ENCODE measurements at places on chromosomes 7 and 10.

DNA sequence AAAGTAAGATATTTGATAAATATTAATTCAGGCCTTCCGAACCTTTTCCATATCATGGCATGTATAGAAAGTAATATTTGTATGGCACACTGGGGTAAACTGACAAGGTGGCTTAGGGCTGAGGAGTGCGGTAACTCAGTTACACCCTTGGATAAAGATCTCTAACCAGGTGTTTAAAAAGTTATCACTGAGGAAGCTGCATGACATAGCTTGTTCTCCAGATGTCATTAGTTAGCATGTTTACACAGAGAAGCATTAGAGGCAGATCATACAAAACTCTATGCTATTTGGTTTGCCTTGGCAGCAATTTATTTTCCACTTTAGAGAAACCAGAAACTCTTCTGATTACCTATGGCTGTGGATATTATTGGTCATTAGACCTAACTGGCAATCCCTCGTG lies 118.2 kb downstream of the ST7 start:
- no peak for DNase-seq

DNA sequence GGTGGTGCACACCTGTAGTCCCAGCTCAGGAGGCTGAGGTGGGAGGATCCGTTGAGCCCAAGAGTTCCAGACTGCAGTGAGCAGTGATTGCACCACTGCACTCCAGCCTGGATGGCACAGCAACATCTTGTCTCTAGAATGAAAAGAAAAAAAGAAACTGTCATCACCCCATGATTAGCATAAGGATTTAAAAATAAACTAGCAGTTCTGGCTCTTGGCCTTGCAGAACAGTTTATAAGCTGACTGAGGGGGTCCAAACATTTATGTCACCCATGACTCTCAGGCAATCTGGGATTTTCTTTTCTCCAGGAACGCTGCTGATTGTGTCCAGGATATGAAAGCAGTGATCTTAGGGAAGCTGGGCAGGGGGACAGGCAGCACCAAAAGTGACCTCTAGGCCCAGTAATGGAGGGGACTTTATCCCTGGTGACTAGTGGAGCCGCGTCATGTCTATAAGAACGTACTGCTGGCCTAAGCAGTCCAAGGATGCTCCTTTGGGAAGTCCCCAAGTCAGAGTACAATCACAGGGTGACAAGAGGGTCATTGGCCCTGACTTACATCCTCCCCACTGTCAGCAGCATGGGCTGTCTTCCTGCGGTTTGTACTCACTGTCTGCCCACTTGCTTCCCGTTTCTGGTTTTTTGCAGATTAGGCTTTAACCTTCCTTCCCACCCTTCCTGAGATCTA lies 177.4 kb downstream of the ARHGAP12 start:
- no peak for DNase-seq

GRCh38 chr7:8149222-8149621 lies 112.7 kb downstream of the ICA1 start:
- DNase-seq, result no peak

DNA sequence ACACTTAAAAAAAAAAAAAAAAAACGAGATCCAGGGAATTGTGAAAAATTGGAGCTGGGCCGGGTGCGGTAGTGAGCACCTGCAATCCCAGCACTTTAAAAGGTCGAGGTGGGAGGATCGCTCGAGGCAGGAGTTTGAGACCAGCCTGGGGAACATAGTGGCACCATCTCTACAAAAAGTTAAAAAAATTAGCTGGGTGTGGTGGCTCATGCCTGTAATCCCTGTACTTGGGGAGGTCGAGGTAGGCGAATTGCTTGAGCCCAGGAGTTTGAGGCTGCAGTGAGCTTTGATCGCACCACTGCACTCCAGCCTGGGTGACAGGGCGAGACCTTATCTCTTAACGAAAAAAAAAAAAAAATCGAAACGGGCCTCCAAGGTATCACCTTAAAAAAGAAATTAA lies 2.0 kb downstream of the CLDN4 start:
- DNase-seq, result no peak

GRCh38 chr7:116455009-116455408 lies 44.5 kb upstream of the CAV2 start:
- no peak for DNase-seq

DNA sequence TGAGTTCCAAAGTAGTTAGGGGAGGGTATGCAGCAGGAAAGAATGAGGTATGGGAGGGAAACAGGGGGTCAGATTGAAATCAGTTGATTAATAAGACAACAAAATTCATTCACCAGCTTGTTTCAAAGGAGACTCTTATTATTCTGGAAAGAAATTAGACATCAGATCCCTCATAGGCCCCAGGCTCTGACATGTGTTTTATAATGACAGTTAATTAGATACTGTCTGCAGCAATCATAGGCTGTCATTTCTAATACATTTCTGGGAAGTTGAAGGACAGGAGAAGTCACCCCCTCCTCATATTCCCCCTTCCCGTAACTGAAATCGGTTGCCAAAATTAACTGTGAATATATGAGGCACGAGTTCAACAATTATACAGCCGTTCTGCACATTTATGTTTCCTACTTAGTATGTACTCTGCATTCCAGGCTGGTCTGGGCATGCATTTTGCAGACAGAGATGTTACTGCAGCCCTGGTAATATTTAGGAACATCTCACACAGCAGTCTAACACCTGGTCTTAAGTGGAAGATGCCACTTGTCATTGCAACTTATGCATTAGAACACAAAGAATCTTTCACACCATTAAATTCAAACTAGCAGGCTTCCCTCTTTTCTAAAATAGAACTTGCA lies 355.2 kb upstream of the LRGUK start:
- DNase-seq, result no peak

- DNase-seq, result no peak
These were observed 122.0 kb downstream of the ARL4A start for GRCh38 chr7:12809476-12809875.

DNA sequence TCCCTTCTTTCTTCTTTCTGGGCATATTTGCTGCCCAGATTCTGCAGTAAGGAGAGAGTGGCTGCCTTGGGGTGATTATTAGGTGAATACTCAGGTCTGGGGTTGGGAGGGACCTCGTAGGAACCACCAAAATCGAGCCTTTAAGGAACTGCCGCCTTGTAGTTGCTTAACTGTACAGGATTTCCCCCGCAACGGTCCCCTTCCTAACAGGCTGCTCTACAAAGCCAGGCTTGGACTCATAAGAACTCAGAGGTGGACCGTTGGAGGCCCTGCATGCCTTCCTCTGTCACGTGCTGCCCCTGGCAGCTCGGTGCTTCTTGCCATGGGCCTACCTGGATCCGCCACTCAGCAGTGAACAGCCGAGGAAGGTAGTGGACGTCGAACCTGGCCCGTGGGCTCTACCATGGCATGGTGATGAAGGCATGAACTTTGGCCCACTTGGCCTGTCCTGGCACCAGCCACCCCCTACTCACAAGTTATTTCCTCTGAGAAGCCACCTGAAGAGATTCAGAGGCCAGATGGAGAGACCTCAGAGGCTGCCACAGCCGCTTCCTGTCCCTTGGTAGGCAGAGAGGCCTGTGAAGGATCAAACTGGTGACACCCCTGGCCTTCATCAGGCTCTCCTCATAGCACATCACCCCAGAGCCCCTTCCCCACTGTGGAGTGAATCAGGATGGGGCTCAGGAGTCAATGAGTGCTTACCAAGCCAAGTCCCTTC lies 54.6 kb downstream of the NOD1 start:
- DNase-seq, result no peak

DNA sequence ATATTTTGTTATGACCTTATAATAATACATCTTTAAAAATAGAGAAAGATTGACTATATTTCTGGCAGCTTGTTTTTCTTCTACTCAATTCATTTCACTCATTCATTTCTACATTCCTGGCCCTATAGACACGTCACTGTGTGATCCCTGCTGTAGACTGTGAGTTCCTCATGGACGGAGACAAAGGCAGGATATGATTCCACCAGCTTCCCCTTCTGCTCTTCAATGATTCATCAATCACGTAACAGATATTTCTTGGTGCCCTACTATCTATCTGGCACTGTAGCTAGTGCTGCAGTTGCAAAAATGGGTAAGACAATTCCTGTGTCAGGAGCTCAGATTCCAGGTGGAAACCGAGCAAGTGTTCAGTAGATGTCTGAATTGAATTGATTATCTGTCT lies 415.0 kb downstream of the SFMBT2 start:
- no peak for DNase-seq

GRCh38 chr10:58320351-58321049 lies 14.3 kb upstream of the UBE2D1 start:
- DNase-seq, result no peak

DNA sequence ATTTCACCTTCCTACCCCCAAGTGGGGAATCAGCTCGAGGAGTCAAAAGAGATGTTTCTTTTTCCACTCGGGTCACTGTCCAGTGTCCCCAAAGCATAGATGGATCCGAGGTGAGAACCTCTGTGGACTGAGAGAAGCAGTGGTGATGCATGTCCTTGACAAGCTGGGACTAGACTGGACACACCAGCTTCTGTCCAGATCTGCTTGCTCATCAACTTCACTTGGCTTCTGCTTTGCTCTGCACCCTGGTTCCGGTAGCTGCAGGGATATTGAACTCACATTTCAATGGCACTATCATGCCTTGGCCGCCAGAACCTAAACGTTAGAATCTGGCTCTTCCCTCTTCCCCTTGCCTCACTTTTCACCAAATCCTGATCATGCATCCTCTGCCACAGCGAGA lies 50.3 kb upstream of the CXCL12 start:
- no peak for DNase-seq

GRCh38 chr7:16785846-16786245 lies 19.0 kb downstream of the AGR2 start:
- DNase-seq, result no peak

GRCh38 chr7:77321300-77321699 lies 94.8 kb downstream of the GSAP start:
- no peak for DNase-seq

DNA sequence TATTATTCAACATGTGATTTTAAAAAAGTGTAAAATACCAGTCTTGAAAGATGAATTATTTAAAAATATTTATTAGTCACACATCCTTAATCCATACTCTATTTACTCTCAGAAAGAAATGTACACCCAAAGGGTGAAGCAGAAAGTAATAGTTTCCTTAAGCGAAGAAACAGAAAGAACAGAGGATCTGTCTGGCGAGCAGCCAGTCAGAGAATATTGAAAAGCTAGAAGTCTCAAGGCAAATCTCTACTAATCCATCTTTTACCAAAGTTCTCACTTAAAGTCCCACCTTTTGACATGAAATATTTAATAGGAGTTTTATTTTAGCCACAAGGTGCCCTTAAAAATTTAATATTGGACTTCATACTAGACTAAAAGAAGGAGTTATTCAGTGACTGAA lies 46.7 kb downstream of the MKX start:
- no peak for DNase-seq

DNA sequence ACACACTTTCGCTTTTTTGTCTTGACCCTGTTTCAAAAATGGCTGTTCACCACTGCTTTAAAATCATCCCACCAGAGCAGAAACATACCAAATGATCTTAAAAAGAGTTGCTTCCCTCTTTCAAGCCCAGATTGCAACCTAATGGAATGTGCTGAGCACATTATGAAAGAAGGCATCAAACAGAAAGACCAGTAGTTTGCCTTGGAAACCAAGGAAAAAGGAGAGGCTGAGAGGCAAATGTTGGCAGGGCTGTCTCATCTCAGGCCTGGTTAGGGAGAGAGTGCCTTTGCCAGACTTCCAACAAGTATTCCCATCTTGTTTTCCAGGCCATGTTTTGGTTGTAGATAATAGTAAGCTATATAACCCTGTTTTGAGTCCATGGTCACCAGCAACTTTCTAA lies 64.3 kb downstream of the ABCB4 start:
- DNase-seq, result no peak

All from activated CD4-positive, alpha-beta T cell treated with anti-CD3 and anti-CD28 coated beads for 48 hours (primary cell).